KBM-7 (cell line): ENCODE measurements at places on chromosomes 7 and 10.
A peak's percentile ranks its signal among the peaks of the same experiment; 100 is the strongest.

GRCh38 chr10:132526676-132527075 lies 10.9 kb upstream of the INPP5A start:
- no peak for DNase-seq

GRCh38 chr10:76082956-76083355 lies 651.5 kb downstream of the LRMDA start:
- DNase-seq = peak; percentile 9

GRCh38 chr7:20287317-20287716 lies 43.4 kb upstream of the ITGB8 start:
- no peak for DNase-seq

GRCh38 chr7:85014936-85015660 lies 171.8 kb downstream of the SEMA3D start:
- DNase-seq = no peak

- no peak for DNase-seq
Measured at GRCh38 chr7:150409300-150410030, 30.3 kb downstream of the ZNF775 start.

DNA sequence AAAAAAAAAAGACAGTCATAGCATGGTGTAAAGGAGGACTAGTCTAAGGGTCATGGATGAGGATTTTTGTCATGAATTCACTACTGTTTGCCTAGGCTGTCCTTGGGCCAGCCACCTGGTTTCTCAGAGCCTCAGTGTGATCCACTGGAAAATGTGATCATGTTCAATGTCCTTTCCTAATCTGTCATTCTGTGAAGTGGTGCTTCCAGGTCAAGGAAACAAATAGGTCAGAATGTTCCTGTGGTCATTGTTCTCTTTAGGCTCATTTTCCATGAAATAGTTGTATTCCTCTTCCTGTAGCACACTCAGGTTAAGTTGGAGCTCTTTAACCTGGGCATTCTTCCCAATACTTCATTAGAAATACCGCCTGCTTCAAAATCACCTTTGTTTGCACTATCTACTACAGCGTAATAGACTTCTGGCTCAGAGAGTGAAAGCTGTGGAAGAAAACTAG lies 16.5 kb downstream of the CD36 start:
- no peak for DNase-seq

DNA sequence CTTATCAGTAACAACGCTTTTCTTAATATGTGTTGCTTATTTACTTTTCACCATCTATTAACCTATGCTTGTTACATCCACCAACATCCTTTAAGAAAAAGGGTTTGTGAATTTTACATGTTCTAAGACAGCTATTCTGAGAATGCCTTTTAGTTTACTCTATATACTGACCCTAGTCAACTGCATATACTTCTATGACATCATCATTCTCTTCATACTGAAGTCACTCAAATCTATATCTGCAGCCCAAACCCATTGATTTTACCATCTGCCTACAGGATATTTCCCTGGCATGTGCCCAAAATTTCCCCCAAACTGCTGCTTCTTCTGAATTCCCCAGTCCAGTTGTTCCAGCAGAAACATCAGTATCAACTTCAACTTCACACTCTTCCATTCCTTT lies 94.6 kb upstream of the FAM204A start:
- DNase-seq = no peak

DNA sequence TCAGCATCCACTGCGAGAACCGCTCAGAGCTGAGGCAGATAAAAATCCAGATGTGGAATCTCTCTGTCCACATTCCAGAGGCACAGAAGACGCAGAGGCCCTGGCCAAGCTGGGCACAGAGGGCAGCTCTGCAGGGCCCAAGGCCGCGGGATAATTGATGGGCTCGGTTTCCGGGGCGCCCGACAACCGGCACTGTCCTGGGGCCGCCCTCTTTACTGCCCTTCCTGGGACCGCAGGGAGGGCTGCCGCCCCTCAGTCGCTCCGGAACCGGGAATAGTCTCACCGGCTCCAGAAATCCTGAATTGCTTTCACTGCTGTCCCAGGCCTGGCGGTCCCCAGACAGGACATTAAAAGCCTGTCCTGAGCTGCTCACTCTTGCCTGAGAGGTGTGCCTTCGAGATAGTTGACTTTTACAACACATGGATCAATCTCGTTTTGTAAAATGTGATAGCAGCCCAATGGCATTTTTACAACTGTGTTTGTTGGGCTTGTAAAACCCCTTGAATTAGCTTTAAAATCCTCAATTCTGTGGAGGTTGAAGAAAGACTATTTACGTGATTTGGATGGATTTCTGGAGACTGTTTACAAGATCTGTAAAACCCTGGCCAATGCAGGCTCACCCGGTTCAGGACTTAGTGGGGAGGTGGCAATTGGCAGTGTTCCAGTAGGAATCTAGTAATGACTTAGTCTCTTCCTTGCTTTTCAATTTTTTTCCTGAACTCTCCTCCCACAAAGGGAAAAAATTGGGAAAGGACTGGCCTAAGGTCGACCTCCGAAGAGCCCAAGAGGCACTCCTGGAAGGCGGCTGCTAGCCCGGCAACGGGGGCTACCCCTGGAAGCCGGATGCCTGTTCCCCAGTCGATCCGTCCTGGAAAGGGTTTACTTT lies 1.4 kb upstream of the HOXA6 start:
- DNase-seq = peak; percentile 37

DNA sequence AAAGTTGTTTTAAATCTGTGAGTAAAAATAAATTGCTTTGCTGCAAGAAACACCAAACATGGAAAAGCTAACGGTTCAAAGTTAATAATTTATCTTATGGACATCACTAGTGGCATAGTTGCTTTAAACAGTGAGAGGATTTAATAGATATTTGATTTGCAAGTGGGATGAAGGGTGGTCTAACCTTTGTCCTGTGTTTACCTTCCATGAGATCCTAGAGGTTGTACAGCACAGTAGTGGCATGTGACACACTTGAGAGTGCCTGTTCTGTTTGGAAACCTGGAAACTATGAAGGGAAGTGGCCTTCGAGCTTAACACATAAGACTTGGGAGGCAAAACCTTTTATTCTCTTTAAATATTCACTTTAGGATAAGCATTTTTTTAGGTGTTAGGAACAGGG lies 16.0 kb downstream of the EGFR start:
- no peak for DNase-seq

DNA sequence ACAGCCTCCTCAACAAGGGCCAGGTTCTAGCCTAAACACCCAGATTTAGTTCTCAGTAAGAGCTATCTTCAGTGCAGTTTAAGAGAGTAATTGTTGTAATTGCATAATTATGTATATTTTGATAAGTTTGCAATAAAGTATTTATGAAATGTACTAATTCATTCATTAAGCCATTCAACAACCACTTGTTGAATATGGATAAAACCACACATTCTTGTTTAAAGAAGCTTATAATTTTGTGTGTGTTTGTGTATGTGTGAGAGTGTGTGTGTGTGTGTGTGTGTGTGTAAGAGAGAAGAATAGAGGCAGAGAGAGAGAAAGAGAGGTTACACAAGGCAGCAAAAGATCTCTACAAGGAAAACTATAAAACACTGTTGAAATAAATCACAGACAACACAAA lies 115.0 kb upstream of the SLC25A13 start:
- no peak for DNase-seq

- no peak for DNase-seq
Measured at GRCh38 chr7:41256186-41256945, 446.5 kb downstream of the INHBA start.

DNA sequence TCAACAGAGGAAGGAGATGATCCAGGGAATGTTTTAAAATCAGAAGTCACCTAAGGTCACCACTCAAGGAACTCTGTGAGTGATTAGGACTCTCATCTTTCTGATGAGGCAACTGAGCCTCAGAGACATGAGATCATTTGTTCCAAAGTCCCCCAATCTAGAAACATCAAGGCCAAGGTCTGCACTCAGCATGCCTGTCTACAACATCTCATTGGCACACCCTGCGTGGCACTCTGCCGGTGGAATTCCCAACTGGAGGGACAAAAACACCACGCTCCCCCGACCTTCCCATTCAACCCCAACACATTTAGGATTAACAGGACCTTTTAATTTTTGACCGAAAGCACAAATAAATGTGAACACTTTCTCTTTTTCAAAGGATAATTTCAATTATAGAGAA lies 31.4 kb downstream of the CPXM2 start:
- DNase-seq = no peak

GRCh38 chr7:81234896-81235295 lies 316.0 kb upstream of the SEMA3C start:
- no peak for DNase-seq

- DNase-seq = no peak
Measured at GRCh38 chr10:71598621-71599055, 120.9 kb downstream of the C10orf105 start.

GRCh38 chr7:141335164-141335563 lies 216.0 kb upstream of the AGK start:
- no peak for DNase-seq

DNA sequence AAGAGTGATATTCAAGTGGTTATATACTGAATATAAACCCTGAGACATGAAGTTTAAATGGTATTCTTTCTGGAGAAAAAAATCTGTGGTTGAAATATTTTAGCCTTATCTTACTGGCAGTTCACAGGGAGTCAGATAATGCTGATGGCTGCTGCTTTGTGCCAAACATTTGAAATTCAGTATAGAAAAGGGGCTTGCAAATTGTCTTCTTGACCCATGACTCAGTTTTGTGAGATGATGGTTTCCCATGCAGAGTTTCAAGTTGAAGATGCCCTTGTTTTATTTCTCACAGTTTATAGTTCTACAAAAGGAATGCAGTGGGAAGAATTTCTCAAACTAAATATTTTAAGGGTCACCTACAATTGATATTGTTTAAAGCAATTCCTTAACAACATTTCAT lies 251.1 kb upstream of the MEOX2 start:
- no peak for DNase-seq

GRCh38 chr10:97564776-97565175 lies 7.8 kb upstream of the ANKRD2 start:
- no peak for DNase-seq

DNA sequence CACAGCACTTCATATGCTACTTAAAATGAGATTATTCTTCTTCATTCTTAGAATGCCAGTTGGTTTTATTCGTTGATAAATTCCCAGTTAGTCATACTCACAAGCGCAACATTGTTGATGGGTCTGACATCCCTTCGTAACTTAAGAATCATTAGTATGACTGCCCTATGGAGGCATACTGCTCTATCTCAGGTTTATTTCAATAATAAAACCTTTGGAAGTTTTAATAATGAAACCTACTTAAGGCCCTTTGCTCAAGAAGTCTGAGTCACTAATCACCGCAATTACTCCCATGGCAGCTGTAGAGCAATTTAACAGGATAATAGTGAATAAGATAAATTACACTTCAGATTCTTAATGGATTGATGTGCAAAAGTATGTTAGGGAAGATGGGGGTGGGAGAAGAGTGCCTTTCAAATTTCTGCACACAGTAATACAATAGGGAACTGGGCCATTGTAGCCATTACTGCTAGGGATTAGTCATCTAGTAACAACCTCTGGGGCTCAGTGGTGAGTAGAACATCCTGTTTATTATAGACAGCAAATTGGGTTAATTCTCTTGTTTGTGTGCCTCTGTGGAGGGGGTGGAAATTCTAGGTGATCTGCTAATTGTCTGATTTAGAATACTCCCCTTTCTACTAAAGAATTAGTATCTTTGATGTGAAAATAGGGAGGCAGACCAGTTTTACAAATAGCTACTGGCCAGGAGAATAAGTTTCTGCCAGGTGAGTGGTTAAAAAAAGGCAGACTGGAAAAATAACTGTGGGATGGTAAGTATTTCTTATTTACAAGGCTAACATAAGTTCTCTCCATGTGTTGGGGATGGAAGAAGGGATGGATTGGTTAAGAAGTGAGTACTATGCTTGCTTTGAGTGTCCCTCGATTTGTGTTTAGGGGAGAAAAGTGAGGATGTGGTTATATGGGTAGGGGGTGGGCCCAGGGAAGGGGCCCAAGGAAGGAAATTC lies 74.5 kb upstream of the VKORC1L1 start:
- no peak for DNase-seq

DNA sequence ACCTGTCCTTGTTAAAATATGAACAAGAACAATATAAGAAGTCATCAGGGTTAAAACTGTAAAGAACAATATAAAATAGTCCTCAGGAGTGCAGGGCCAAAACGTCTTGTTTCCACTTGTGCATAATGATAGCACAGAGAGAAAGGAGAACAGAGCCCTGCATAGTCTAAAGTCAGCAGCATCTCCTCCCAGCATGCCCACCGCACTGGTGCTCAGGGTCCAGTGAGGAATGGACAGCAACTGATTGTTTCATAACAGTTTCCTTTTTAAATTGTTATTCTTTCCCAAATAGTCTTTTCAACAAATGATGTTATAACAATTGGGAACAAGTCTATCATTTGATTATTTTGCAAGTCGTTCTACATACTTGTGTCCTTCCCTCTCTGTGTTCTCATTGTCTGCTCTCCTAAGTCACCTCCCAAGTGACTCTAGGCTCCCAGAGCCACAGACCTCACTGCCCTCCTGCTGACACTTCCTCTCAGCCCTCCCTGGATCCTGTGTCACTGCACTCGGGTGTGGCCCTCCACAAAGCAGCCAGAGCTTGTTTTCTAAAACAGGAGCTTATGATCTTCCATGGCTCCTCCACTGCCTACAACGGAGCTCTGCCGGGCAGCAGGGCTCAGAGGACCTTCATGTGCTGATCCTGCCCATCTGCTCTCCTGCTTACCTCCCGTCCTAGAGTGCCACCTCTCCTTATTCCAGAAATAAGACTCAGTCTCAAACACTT lies 27.6 kb downstream of the COBL start:
- no peak for DNase-seq

DNA sequence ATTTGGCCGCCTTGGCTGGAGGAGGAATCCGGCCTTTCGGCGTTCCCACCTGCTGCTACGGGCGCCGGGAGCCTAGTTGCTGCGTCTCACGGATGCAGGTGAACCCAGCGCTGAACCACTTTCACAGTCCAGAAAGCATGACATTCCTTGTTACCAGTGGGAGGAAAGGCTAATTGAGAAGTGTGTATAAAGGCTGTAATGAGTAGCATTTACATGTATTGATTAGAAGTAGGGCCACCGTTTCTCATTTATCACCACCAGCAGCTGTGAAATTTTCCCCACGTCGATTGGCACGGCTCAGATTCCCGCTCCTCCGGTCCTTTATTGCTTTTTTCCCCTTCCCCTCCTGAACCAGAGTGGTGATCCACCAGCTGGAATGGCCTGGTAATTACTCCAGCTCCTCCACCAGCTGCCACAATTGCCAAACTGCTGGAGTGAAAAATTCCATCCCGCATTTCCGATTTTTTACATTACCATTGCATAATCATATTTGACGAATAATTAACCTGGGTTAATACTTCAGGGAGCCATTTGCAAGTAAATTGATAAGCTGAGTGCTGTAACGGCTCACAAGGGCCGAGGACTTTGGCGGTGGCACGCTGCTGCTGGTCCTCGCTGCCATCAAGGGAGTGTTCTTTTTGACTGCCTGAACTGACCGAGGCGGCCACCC lies 153.3 kb downstream of the POU6F2 start:
- DNase-seq = no peak

- DNase-seq = no peak
Measured at GRCh38 chr10:46555713-46556514, 544 bp downstream of the GPRIN2 start.

- DNase-seq = no peak
Measured at GRCh38 chr7:85285527-85285926, 98.7 kb upstream of the SEMA3D start.
